Tracheal epithelial cell (primary cell): ENCODE measurements at places on chromosomes 7 and 10. TPM values are rescaled to one million over a fixed set of nuclear protein-coding genes. Genes with fewer than 3 reads are reported as not detected.

Gene CUX1
- 39.3 and 52.9 TPM in 2 replicates for total RNA-seq

Gene ZNF467
- total RNA-seq = 0.43 and 1.2 TPM in 2 replicates

Gene TSPAN12
- 1.5 and 7.0 TPM in 2 replicates for total RNA-seq

Gene FKBP6
- total RNA-seq = not detected in 2 replicates

Gene RPEL1
- total RNA-seq = under 0.01 TPM in 2 replicates

Gene ZDHHC6
- total RNA-seq = 12.6 and 19.5 TPM in 2 replicates

Gene RHOBTB1
- total RNA-seq = 7.2 and 8.9 TPM in 2 replicates

Gene EFCAB10
- total RNA-seq = 0.48 and 0.64 TPM in 2 replicates

Gene C7orf33
- total RNA-seq = not detected in 2 replicates

Gene HOXA13
- not detected in 2 replicates for total RNA-seq

Gene ABCC2
- 0.21 and 0.96 TPM in 2 replicates for total RNA-seq

Gene SAMD9
- total RNA-seq = 7.9 and 9.9 TPM in 2 replicates

Gene MRLN
- not detected in 2 replicates for total RNA-seq

Gene GDF2
- total RNA-seq = not detected in 2 replicates

Gene FAM185A
- total RNA-seq = 5.5 and 12.6 TPM in 2 replicates

Gene CYP26C1
- 0.24 TPM in 1 of 2 replicates, not detected in the other for total RNA-seq

Gene ACTL6B
- not detected in 2 replicates for total RNA-seq

Gene PBLD
- 1.1 and 2.4 TPM in 2 replicates for total RNA-seq

Gene HOXA3
- 0.85 and 1.7 TPM in 2 replicates for total RNA-seq

Gene NAT16
- total RNA-seq = not detected in 2 replicates

Gene UPK3B
- 0.72 and 1.7 TPM in 2 replicates for total RNA-seq

Gene MYL10
- total RNA-seq = not detected in 2 replicates

Gene TRIM74
- not detected in 2 replicates for total RNA-seq

Gene LIPF
- total RNA-seq = not detected in 2 replicates

Gene NXPH1
- not detected in 2 replicates for total RNA-seq

Gene CASP7
- 15.8 and 24.6 TPM in 2 replicates for total RNA-seq
